ENCODE measurements at places on chromosomes 2 and 18.

GRCh38 chr18:20996418-20996817, 115.2 kb downstream of the ROCK1 start:
- no peak for DNase-seq

GRCh38 chr2:133286326-133286922, 281.8 kb downstream of the NCKAP5 start:
- DNase-seq, result no peak

- DNase-seq, result no peak
These were observed 648 bp upstream of the LYPD6B start for GRCh38 chr2:149037851-149038250.

GRCh38 chr2:168136392-168136977, 110.9 kb downstream of the STK39 start:
- no peak for DNase-seq

DNA sequence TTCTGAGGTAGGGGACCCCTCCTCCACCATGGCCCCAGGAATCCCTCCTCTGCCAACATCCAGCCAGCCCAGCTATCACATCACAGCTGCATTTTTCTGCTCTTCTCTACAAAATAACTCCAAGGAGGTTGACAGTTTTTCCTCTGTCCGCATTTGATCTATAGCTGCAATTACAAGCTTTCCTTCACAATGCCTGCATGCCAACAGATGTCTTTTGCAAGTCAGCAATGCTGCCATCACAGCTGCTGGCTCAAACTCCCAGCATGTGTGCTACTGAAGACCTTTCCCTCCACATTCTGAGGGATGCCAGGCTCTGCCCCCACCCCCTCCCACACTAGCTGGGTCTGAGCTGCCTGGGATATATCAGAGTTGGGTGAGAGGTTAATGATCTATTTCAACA, 51.7 kb downstream of the MCFD2 start:
- no peak for DNase-seq

- no peak for DNase-seq
These were observed 10.7 kb downstream of the USP34 start for GRCh38 chr2:61460163-61460562.

- no peak for DNase-seq
These were observed 1237.8 kb upstream of the ZEB2 start for GRCh38 chr2:145757503-145758246.

DNA sequence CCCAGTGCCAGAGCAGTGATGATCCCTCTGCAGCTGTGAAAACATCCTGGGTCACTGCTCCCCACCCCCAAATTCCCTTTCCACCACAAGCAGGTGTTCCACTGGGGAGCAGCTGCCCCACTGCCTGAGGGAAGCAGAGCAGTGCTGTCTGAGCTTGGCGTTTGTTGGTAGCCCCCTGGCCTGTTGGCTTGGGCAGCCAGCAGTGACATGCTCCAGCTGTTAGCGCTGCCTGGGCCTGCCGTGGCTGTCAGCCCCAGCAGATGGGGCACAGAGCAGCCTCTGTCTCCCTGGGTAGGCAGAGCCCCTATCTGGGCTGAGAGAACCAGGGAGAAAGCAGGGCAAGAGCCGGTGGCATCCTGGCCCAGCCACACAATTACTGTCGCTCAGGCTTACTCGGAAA, 247.7 kb downstream of the GLI2 start:
- no peak for DNase-seq

GRCh38 chr2:187593697-187594096, 39.5 kb upstream of the TFPI start:
- DNase-seq, result no peak

GRCh38 chr18:2173486-2173885, 397.8 kb downstream of the METTL4 start:
- no peak for DNase-seq

GRCh38 chr2:104430359-104430740, 423.6 kb upstream of the POU3F3 start:
- DNase-seq, result no peak

- DNase-seq, result no peak
These were observed 59.1 kb upstream of the PAX8 start for GRCh38 chr2:113337809-113338208.

- no peak for DNase-seq
These were observed 32.3 kb downstream of the CARF start for GRCh38 chr2:202944408-202944807.

DNA sequence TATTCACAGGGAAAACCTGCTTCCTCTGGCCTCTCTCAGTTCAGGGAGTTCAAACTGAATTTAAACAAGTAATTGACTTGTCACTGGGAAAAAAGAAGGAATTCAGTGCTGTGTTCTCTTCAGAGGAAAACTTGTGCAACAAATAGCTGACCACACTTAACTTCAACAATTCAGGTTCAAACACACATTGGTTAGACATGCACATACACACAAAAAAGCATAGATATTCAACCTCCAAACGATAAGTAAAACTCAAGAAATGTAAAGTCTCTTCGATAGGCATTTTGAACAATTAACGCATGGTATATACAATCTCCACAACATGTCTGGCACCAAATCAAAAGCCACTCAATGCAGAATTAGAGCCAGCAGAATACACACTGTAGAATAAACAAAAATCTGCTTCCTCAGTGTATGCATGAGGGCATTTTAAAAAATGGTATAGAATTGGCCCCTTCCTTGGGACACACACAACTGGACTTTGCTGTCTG, 269.0 kb downstream of the TCF4 start:
- DNase-seq, result no peak

- no peak for DNase-seq
These were observed 5.0 kb downstream of the ARID5A start for GRCh38 chr2:96541398-96542152.
